Thoracic aorta endothelial cell (primary cell): ENCODE measurements at places on chromosomes 3 and 15. TPM values are rescaled to one million over a fixed set of nuclear protein-coding genes. Genes with fewer than 3 reads are reported as not detected.

Gene VPS13C
- total RNA-seq = 155 and 165 TPM in 2 replicates

Gene HCLS1
- 43.8 and 55.7 TPM in 2 replicates for total RNA-seq

Gene CMTM8
- 2.3 and 5.6 TPM in 2 replicates for total RNA-seq

Gene GP5
- total RNA-seq = 0.14 TPM in 1 of 2 replicates, not detected in the other

Gene RPP14
- total RNA-seq = 21.1 and 23.1 TPM in 2 replicates

Gene AGTR1
- not detected in 2 replicates for total RNA-seq

Gene MESP1
- 0.36 and 0.66 TPM in 2 replicates for total RNA-seq

Gene GRK7
- not detected in 2 replicates for total RNA-seq

Gene ZNF80
- total RNA-seq = not detected in 2 replicates
